ENCODE measurements at places on chromosomes 7 and 10. TPM values are rescaled to one million over a fixed set of nuclear protein-coding genes. Genes with fewer than 3 reads are reported as not detected.

Gene FAM180A
- polyA plus RNA-seq = 12.4 TPM

Gene RNF133
- polyA plus RNA-seq = not detected

Gene CNPY1
- polyA plus RNA-seq = not detected

Gene PKD1L1
- 2.1 TPM for polyA plus RNA-seq

Gene ANKRD7
- polyA plus RNA-seq = not detected

Gene PTPN20
- polyA plus RNA-seq = 6.6 TPM

Gene AQP1
- polyA plus RNA-seq = 220 TPM

Gene MDFIC
- polyA plus RNA-seq = 12.6 TPM

Gene CELF2
- polyA plus RNA-seq = 14.2 TPM

Gene ACTL6B
- not detected for polyA plus RNA-seq

Gene ATOH7
- polyA plus RNA-seq = not detected

Gene ACHE
- 0.69 TPM for polyA plus RNA-seq

Gene SLC26A3
- not detected for polyA plus RNA-seq

Gene STEAP2
- polyA plus RNA-seq = 4.1 TPM

Gene FBXL15
- 9.9 TPM for polyA plus RNA-seq

DNA sequence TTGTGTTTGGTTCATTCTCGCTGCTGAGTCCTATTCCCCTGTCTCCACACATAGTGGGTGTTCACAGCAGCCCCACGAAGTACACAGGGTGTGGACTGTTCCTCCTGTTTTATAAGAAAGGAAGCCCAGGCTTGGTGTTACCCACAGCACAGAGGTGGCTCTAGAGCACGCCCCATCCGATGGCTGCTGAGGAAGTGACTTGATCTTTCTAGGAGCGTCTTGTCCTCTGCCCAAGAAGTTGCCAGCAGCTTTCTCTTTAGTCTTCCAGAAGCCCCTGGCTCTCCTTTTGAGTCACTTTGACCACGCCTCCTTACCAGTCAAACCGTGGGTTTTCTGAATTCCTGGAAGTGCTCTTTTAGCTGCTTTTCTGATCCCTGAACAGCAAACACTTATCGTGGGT lies 94.0 kb downstream of the GRK5 start:
- DNase-seq = no peak

DNA sequence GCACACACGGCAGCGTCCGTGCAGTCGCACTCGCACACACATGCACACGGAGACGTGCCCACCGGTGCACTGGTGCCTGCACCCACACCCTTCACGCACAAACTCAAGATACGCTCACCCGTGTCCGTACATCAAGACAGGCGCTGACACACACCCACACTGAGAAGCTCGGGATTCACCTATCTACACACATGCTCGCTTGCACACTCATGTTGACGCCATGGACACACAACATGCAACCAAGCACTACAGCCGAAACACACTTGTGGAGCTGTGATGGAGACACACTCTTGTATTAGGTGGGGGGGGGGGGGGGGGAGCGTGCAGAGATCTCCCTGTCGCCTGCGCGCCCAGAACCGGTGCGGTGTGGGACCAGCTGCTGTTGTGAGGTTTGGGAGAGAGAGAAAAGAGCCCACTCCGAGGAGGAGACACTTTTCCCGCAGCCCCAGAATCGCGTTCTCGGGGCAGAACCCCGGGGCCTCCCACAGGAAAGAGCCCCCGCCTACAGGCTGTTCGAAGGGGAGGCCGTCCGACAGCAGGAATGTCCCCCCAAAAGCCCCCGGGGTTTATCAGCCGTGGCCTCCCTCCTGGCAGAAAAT lies 605 bp upstream of the NFKB2 start:
- DNase-seq = no peak

- DNase-seq = no peak
Measured at GRCh38 chr10:99412099-99412498, 18.3 kb downstream of the GOT1 start.

DNA sequence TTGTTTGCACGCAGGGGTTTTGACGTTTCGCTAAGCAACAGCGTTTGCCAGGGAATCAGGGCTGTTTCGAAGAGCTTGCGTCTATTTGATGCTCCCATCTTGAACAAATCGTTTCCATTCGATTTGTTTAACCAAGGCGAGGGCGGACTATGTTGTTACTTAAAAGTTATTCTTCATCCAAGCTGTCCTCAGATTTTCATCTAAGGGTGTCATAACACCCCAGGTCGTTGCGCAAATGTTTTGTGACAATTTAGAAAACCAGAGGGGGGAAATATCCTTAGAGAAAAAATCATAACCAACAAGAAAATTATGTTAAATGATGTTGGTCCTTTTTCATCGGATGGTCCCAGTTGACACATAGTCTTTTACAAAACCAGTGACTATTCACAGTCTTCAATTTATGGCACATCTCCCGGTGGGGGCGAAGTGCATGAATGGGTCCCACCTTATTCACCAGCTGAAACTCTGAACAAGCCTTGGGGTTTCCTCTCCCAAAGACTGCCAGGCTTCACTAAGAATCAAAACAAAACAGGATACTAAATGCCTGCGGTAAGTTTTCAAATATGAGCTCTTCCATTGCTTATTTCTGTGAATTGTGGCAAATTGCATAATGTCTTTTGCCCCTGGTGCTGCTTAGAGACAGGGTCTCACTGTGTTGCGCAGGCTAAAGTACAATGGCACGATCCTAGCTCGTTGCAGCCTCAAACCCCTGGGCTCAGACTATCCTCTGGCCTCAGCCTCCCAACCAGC lies 109.9 kb downstream of the REEP3 start:
- no peak for DNase-seq

GRCh38 chr10:86520871-86521677 lies 518 bp downstream of the WAPL start:
- DNase-seq = peak; percentile 79

- DNase-seq = no peak
Measured at GRCh38 chr7:46428295-46428694, 507.2 kb upstream of the IGFBP3 start.

DNA sequence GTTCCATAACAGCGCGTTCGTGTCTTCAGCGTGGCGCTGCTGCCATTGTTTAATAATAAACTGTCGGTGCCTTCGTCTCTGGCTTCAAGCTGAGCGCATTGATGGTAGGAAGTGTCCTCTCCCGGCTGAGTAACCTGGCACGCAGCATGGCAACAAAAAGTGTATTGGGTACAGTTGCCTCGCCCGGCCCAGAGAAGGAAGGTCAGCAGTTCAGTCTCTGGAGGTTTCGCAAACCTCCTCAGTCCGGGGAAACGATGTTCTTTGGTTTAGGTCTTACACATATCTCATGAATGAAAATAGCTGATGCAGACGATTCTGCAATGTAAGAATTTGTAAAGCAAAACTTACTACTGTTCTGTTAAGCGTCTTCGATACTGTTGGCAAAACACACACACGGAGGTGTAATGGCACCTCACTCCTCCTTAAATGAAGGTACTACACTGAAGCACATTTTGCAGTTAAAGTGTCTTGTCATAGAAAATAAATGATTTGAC lies 739 bp upstream of the CCDC186 start:
- peak; percentile 25 for DNase-seq

- no peak for DNase-seq
Measured at GRCh38 chr10:5900247-5900646, 10.2 kb downstream of the FBH1 start.

DNA sequence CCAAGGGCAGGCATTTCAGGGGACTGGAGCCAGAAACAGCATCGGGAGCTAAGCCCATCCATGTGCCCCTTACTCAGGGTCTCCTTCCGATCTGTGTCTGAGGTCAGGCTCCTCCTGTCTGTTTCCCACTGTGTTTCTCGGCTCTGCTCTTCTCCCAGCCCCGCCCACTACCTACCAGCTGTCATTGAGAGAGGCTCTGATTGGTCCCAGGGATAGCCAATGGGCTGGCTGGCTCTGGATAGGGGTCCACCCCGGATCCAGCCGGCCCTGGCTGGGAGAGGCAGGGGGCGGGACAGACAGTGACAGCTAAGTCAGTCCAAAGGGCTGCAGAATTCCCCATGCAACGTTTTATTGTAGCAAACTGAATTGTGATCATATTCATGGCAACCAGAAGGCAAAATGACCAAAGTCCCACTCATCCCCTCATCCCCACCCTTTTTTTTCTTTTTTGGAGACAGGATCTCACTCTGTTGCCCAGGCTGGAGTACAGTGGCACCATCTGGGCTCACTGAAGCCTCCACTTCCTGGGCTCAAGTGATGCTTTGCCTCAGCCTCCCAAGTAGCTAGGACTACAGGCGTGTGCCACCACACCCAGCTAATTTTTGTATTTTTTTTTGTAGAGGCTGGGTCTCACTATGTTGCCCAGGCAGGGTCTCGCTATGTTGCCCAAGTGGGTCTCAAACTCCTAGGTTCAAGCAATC lies 76.3 kb downstream of the CLIP2 start:
- peak; percentile 62 for DNase-seq

DNA sequence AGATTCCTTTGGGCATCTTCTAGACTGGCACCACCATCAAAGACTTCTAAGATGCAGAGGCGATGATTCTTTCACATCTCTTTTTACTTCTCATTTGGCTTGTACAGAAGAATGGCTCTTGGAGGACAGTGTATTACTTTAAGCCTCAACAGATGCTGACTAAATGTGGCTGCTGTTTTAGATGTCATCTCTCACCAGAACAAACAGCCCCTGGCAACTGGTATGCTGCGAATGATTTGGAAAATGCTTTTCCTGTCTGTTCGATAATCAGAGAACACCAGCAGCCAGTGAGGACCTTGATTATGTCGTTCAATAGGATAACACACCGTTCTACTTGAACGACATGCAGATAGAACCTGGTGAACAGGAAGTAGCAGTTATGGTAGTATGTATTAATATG lies 131.8 kb downstream of the RNF216 start:
- DNase-seq = no peak
